LHCN-M2 (cell line): ENCODE measurements at places on chromosomes 16 and 17. TPM values are rescaled to one million over a fixed set of nuclear protein-coding genes. Genes with fewer than 3 reads are reported as not detected.
A peak's percentile ranks its signal among the peaks of the same experiment; 100 is the strongest.

The TMEM256 gene
- 65.1 and 88.9 TPM in 2 replicates for total RNA-seq

The FADS6 gene
- total RNA-seq: not detected in 2 replicates

- no peak for DNase-seq
These were observed 9.2 kb upstream of the TBX4 start for GRCh38 chr17:61442878-61443474.

The NUPR1 gene
- total RNA-seq: 1.9 and 6.4 TPM in 2 replicates

- no peak for DNase-seq
These were observed 41.5 kb downstream of the SHISA9 start for GRCh38 chr16:12942861-12943260.

The PLA2G10 gene
- not detected in 2 replicates for total RNA-seq

DNA sequence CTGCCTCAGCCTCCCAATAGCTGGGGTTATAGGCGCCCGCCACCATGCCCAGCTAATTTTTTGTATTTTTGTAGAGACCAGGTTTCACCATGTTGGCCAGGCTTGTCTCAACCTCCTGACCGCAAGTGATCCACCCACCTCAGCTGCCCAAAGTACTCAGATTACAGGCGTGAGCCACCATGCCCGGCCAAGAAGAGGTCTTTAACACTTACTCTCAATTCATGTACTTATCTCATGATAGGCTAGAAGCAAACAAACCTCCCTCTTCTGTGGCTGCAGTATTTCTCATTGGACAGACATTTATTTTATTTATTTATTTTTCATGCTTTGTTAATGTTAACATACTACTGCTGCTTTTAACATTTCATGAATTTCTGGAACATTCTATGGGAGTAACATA is 7.0 kb upstream of the NT5C start:
- DNase-seq: no peak

DNA sequence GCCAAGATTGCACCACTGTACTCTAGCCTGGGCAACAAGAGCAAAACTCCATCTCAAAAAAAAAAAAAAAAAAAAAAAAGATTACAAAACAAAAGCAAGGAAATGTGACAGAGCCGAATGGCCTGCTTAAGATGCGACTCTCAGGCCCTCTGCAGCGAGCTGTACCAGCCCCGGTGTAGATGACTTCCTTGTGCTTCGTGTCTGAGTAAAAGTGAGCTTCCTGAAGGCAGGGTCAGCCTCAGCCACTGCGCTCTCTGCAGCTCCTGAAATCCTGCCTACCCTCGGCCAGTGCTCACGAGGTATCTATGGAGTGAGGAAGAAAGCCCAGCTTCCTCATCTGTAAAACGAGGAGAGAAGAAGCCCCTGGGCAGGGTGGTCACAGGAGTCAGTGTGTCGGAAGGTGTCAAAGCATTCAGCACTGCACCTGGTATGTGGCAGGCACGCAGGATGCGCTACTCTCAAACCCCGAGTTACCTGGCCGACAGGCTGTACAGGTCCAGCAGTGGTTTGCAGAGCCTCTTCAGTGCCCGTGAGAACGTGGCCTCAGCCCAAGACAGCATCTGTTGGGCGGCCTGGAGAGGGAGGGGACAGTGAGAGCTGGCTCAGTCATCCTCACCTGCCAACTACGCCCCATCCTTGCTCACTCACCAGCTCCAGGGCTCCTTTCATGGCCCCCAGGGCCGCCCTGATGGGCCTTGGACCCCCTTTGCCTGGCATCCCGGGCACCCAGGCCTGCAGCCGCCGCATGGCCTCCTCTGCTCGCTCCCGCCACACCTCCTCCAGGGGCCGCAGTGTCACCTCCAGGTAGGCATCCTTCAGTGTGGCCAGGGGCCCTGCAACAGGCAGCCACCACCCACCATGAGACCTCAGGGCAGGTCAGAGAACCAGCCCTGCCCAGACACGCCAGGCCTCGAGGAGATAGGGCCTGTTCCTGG is 44.6 kb downstream of the RMI2 start:
- no peak for DNase-seq

- peak; percentile 19 for DNase-seq
These were observed 2.7 kb upstream of the BHLHA9 start for GRCh38 chr17:1267471-1267943.

The XPO6 gene
- 117 and 127 TPM in 2 replicates for total RNA-seq

The ABI3 gene
- 0.19 TPM in 1 of 2 replicates, not detected in the other for total RNA-seq

DNA sequence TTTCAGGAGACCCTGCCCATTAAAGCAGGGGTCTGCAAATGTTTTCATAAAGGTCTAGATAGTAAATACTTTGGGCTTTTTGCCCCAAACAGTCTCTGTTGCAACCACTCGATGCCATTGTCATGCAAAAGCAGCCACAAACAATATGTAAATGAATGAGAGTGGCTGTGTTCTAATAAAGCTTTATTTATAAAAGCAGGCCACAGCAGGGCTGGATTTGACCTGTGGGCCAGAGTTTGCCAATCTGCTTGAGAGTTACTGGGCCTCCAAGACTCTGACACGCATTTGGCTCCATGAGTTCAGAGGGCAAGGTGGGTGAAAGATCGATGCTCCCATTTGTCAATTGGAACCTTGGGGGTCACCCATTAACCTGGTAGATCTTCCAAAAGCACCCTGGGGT is 217.3 kb upstream of the SDK2 start:
- DNase-seq: no peak

GRCh38 chr16:88669980-88670379 is 7.1 kb upstream of the MVD start:
- DNase-seq: no peak

GRCh38 chr17:15883617-15884111 is 61.3 kb upstream of the ADORA2B start:
- DNase-seq: peak; percentile 89

DNA sequence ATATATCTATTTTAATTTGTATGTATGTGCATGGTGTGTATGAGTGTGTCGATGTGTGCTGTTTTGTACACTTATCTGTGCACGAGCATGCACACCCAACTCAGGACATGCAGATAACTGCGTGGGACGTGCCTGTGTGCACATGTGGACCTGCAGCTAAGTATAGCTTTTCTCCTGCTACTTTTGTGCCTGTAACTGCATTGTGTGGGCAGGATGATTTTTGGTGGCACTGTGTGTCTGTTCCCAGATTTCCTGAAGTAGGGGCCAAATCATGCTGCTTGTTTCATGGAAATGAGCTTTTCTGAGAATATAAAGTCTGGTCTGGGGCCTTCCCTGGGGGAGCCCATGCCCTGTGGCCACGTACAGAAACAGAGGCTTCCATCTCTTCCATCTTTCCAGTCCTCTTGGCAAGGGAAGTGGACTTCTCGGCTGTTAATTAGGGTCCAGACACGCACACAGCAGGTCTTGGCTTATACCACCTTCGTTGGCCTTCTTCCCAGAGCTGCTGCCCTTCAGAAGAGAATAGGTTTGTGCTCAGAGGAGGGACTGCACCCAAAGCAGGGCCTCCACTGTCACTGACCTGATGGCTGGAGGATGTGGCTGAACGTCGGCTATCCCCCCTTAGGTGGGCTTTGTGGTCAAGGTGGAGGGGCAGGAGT is 30.2 kb downstream of the SPNS3 start:
- no peak for DNase-seq
